A375 (cell line): ENCODE measurements at places on chromosomes 12 and 14. TPM values are rescaled to one million over a fixed set of nuclear protein-coding genes. Genes with fewer than 3 reads are reported as not detected.

The CCDC88C gene
- 1.0 and 1.1 TPM in 2 replicates for total RNA-seq

The B4GALNT1 gene
- total RNA-seq, result 25.6 and 26.7 TPM in 2 replicates

The TAS2R46 gene
- total RNA-seq, result 0.38 and 0.61 TPM in 2 replicates

The POTEG gene
- total RNA-seq, result 13.0 and 20.4 TPM in 2 replicates

The CREBL2 gene
- 25.2 and 29.6 TPM in 2 replicates for total RNA-seq

The OR6C2 gene
- not detected in 2 replicates for total RNA-seq

The ACSM4 gene
- not detected in 2 replicates for total RNA-seq

The FAM181A gene
- not detected in 2 replicates for total RNA-seq
